ENCODE measurements at places on chromosomes 3 and 15.

DNA sequence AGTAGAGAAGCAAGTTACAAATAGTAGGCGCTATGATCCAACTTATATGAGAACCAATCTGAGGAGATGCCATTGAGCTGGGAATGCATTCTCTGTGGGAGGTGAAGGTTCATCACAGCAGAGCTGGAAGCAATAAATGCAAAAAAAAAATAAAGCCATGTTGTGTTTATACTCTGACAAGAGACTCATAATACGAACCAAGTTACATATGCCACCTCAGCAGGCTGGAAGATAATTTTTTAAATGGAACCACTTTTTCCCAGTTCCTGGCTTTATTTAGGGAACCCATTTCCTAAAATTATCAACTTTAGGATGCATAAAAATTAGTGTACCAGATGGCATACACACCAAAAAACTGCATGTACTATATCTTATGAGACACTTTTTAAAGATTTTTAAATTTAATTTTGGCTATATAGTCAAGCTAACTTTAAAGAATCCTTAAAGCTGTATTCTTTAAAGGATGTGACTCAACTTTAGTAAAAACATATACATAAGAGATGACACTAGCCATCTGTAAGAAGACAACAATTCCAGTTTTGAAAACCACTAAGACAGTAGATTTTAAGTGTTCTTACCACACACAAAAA is 23.6 kb upstream of the SETMAR start:
- no peak for DNase-seq

GRCh38 chr3:40387001-40387894 is at the start of gene ENTPD3:
TSS of gene ENTPD3 (plus strand) at chr3:40387184. CDS start at chr3:40388058, 874 bp downstream.
- no peak for DNase-seq

- DNase-seq = no peak
These were observed 244.7 kb upstream of the LYSMD4 start for GRCh38 chr15:99977929-99978328.

- DNase-seq = no peak
These were observed 1.1 kb downstream of the PARP6 start for GRCh38 chr15:72271221-72271620.

DNA sequence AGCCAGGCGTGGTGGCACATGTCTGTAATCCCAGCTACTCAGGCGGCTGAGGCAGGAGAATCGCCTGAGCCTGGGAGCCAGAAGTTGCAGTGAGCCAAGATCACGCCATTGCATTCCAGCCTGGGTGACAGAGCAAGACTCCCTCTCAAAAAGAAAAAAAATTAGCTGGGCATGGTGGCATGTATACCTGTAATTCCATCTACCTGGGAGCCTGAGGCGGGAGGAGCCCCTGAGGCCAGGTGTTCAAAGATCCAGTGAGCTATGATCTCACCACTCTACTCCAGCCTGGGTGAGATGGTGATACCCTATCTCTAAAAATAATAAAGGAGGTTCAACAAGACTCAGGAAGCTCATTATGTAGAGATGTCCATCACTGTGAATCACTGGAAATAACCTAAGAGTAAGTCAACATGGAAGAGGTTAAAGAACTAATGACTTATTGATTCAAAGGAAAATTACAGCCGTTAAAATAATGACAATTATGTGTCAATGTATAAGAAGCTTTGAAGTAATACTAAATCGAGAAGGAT is 19.8 kb upstream of the RAB7A start:
- DNase-seq = no peak

DNA sequence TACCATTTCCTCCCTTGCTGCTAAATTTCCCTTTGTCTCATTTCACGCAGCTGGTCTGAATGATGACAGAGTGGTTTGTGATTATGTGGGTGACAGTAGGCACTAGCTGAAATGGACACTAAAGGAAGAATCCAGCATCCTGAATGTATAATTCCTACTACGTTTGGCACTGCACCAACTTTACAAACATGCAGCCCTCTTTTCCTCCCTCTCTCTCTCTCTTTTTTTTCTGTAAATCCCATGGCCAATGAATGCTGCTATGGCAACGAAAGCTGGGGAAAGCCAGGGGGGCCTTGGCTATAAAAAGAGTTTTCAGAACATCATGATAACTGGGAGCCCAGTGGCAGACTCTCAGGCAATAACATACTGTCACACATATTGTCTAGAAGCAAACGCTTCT is 367.2 kb upstream of the AGTR1 start:
- DNase-seq = no peak

GRCh38 chr3:28726840-28727239 is 378.2 kb upstream of the AZI2 start:
- DNase-seq = no peak

GRCh38 chr15:80736560-80736959 is 41.5 kb downstream of the ABHD17C start:
- DNase-seq = no peak

GRCh38 chr3:37640636-37641375 is 220.9 kb upstream of the CTDSPL start:
- no peak for DNase-seq

DNA sequence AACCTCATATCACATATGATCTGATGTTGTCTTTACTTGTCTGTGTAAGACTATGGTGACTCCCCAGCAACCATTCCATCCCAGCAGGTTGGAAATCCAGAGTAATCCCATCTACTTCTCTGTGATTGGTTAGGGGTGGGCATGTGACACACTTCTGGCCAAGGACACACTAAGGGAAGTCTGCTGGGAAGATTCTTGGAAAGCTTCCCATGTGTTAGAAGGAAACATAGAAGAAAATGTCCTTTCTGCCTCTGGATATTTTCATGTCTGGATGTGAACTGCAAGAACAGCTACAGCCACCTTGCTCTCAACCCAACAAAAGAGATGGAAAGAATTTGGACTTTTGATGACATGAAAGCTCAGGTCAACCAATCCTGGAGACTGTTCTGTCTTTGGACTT is 2.6 kb upstream of the UBE2Q2 start:
- no peak for DNase-seq

DNA sequence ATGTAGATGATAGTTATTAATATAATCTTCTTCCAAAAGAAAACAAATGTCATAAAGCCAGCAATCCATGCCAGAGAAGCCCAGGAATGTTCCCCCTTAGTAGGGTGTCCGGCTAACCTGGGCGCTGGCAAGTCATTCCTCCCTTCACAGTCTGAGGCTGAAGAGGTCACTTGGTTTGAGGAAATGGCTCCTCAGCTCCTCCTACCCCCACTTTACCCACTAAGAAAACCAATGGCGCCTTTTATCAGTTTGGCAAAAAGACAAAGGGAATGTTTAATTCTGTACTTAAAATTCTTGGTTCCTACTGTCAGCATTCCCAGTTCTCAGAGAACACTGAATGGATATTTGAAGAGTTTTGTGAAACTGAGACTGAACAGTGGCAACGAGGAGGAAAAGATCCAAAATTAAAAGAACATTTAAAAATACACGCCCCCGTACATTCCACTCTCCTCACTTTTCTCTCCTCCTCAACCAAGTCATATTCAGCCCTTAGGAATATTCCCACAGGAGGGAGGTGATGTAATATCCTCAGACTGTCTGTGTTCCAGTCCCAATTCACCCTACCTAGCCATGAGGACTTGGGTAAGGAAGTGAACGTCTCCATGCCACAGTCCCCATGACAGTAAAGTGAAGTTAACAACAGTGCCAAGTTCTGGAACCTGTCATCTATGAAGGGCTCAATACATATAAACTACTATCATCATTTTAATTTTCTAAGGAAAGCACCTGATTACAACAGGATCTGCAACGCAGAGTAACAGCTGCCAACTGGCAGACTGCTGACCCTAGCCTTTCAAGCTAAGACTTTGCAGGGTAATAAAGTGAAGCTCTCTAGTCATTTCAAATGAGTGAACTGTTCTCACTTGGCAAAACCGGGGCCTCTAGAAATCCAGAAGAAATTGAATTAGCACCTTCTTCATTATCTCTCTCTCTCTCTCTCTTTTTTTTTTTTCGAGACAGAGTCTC is 234.5 kb upstream of the ICE2 start:
- DNase-seq = no peak

- DNase-seq = no peak
These were observed 32.0 kb downstream of the FOXL2 start for GRCh38 chr3:138914870-138915502.

DNA sequence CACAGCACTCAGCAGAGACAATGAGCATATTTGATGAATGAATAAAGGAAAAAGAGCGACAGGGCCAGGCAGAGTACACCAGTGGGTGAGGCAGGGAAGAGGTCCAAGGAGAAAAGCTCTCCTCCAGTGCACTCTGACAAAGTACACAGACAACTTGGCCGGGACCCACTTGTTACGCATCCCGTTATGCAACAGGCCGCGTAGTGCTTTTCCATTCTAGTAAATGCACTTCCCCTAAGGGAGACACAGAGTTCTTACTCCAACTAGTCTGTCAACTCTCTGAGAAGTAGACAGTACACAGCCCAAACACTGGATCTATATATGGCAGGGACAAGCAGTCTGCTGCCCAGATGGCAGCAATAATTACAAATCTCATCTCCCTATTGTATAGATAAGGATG is 18.5 kb downstream of the LARP6 start:
- DNase-seq = no peak

DNA sequence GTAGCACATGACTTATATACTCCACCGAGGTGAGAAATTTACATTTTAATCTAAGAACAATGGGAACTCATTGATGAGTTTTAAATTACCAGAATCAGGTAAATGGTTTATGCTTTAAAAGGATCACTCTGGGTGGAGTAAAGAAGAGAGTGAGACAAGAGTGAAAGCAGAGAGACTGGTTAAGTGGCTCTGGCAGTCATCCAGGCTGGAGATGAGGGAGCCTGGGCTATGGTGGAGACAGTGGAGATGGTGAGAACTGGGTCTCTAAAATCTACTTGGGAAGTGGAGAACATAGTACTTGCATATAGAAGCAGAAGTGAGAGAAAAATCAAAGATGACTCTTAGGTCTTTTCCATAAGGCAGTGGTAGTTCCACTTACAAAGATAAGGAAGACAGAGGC is 37.1 kb upstream of the SLC25A36 start:
- no peak for DNase-seq

- no peak for DNase-seq
These were observed 38.5 kb upstream of the DNAJC13 start for GRCh38 chr3:132378846-132379245.

DNA sequence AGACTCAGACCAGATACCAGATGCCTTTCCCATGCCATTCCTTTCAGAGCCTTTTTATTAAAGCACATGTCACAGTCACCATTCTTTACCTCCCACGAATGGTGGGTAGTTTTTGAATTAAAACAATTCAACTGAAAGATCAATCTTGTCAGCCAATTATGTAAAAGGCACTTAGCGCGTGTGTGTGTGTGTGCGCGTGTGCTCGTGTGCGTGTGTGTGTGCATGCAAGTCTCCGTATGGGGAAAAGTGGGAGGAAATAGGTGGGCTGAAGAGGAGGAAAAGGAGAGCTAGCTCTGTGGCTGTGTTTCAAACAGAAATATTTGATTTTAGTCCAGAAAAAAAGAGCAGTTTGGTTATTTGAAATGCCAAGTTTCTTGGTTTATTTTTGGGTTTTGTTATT is 177.2 kb downstream of the KCNAB1 start:
- no peak for DNase-seq

GRCh38 chr3:38270606-38271005 is 5.0 kb downstream of the SLC22A13 start:
- no peak for DNase-seq

- DNase-seq = no peak
These were observed 143.9 kb downstream of the NECTIN3 start for GRCh38 chr3:111215481-111215880.

DNA sequence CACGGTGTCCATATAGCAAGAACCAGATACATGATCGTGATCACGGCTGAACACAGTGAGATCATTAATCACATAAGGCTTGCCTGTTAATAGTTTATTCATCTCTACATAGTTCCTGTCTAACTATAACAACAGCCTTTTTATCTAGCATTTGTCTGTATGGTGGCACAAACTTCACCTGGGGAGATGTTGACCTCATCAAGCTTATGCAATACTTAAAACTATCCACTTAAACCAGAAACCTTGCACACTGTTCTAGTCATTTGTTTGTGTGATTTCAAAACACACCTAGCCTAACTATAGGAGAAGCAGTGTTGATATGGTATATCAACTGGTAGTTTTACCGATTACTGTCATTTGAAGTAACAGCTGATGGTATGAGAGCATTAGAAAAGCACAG is 124.8 kb downstream of the VPS13C start:
- DNase-seq = no peak

DNA sequence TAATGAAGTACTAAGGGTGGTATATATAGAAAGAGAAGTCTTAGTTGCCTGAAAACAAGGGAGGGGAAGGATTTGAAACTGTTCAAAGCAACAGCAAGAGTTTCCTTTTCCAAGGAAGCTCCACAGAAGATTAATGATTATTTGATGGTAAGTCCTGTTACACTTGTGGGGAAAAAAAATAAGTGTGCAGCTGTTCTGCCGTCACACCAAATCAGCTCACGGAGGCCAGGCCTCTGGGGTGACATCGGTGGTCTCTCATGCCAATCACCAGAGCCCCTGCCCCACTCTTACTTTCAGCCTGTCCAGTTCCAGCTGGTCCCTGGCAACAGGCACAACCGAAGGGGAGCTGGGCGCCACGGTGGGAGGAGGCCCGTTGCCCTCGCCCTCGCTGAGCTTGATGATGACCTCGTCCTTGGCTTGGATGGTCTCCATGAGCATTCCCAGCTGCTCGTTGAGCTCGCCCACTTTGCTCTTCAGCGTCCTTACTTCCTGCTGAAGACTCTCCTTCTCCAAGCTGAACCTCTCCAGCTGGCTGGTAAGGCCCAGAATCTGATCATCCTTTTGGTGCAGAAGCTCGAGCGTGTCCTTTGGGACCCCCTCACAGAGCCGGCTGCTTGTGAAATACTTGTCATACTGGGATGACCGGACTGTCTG is 53.5 kb downstream of the TBC1D2B start:
- DNase-seq = no peak

GRCh38 chr3:11450015-11450414 is 177.8 kb downstream of the ATG7 start:
- DNase-seq = no peak

GRCh38 chr3:187694801-187695200 is 7.6 kb downstream of the RTP2 start:
- DNase-seq = no peak

DNA sequence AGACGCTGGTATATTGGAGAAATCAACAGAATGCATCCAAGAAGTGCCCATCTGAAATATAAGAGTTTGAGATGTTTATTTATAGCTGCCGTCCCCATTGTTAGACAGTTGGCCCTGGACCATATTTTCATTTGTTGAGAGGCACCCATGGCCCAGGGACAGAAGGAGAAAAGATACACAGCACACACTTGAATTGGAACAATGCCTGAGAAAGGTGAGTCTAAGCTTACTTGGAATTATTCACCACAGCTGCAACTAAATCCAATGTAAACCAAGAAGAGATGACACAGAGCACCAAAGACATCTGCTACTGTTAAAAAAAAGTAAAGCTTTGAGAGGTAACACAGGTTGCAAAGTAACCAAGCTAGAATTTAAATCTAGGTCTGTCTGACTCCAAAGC is 525.5 kb upstream of the NAALADL2 start:
- DNase-seq = no peak

GRCh38 chr3:158127250-158128219 is 17.6 kb downstream of the RSRC1 start:
- DNase-seq = no peak

GRCh38 chr3:124701687-124702086 is 28.6 kb upstream of the UMPS start:
- DNase-seq = no peak
